CD8-positive, alpha-beta memory T cell (primary cell): ENCODE measurements at places on chromosomes 12 and 14. TPM values are rescaled to one million over a fixed set of nuclear protein-coding genes. Genes with fewer than 3 reads are reported as not detected.

KLRF1 gene
- not detected for total RNA-seq

C3AR1 gene
- 2.0 TPM for total RNA-seq

GRCh38 chr12:80472236-80472635, 28.2 kb downstream of the PTPRQ start:
- H3K4me1 ChIP-seq = no peaks in the 10 kb centered on the region
- no peak for DNase-seq
- no peaks in the 10 kb centered on the region for H3K36me3 ChIP-seq
- H3K27ac ChIP-seq = no peak overlapping the region

DNA sequence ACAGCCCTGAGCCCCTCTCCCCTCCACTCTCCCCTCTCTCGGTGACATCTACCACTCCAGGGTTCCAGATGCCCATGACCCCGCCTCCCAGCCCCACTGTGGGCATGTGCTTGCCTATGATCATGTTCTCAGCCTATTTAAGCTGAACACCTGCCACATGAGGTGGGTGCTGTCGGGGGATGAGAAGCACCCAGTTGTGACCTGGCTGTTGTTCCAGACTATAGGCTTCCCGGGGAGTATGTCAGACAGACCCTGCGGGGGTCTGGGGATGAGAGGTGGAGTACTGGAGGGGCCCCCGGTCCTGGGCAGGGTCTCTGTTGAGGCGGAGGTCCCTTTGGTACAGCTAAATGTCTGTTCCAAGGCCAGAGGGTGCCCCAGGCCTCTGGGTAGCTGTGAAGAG, 6.0 kb downstream of the VSX2 start:
- no peak overlapping the region for H3K27ac ChIP-seq
- H3K4me3 ChIP-seq = no peak overlapping the region
- H3K4me1 ChIP-seq = peaks cover 6% of the 10 kb centered on the region
- DNase-seq = no peak

FSCB gene
- not detected for total RNA-seq

- H3K4me1 ChIP-seq = peaks cover 16% of the 10 kb centered on the region
- no peaks in the 10 kb centered on the region for H3K36me3 ChIP-seq
- no peak overlapping the region for H3K4me3 ChIP-seq
- no peak for DNase-seq
- no peaks in the 10 kb centered on the region for H3K27me3 ChIP-seq
Observed at GRCh38 chr14:100307766-100308426, 1.7 kb upstream of the SLC25A29 start.

DNA sequence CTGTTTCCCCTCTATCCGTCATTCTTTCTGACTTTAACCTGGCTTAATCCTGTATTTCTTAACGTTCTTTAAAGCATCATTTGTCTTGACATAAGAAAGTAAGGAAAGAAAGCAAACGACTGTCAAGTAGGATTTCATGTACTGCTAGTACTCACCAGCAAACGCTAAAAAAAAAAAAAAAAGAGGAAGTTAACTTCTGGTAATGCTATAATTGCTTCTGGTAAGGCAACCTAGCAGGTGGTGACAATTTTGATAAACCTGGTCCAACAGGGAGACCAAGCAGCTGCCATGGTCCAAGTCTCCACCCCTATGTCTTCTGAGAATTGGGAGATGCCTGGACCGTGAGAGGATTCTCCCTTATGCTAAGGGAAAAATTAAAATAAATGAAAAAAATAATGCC, 306.6 kb downstream of the DAD1 start:
- no peaks in the 10 kb centered on the region for H3K4me1 ChIP-seq
- no peak overlapping the region for H3K27ac ChIP-seq
- H3K27me3 ChIP-seq = no peaks in the 10 kb centered on the region
- H3K36me3 ChIP-seq = no peaks in the 10 kb centered on the region
- no peak for DNase-seq
- H3K4me3 ChIP-seq = no peak overlapping the region

- no peaks in the 10 kb centered on the region for H3K36me3 ChIP-seq
- no peaks in the 10 kb centered on the region for H3K4me1 ChIP-seq
- H3K4me3 ChIP-seq = no peak overlapping the region
Observed at GRCh38 chr12:22064968-22065367, 18.9 kb downstream of the CMAS start.

TAS2R50 gene
- total RNA-seq = 0.22 TPM

DNA sequence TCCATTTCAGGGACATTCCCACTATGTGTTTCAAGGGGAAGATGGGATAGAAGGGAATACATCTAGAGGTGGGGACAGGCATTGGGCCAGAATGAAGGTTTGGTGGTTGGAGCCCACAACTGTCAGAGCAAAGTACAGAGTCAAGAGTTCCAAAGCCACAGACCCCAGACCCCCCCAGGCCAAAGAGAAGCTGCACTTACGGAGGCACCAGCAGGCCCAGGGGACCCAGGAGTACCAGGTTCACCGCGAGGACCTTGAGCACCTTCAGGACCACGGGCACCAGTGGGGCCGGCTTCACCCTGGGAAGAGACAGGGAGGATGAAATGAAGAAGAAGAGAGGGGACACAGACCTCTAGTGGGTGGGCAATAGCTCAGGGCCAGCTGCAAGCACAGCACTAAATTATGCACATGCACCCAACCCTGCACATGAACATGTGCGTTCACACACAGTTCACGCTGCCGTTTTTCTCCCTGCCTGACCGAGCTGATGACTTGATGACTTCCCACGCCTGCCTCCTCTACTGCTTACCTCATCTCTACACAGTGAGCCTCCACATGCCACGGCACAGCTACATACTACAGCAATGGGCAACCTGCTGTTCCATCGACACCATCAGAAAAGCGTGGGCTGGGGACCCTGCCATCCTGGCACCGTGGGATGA, 16.7 kb downstream of the COL2A1 start:
- peaks cover 21% of the 10 kb centered on the region for H3K4me1 ChIP-seq
- H3K36me3 ChIP-seq = no peaks in the 10 kb centered on the region
- H3K4me3 ChIP-seq = no peak overlapping the region

DNA sequence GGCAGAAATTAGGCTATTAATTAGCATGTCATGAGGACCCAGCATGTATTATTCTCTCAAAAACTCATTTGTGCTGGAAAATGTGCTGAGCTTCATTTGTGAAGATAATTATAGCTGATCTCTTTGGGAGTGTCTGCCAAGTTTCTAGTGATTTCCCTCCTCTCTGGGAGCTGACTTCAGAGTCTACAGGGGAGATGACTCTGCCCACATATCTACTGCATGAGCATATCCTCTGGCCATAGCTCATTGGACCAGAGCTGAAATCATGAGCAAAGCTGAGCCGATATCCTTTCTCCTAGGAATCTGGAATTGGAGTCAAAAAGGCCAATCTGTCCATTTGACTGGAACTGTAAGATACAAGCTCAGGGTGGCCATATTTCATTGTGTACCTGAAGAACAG, 5.9 kb downstream of the CCDC198 start:
- no peak overlapping the region for H3K4me3 ChIP-seq
- no peak for DNase-seq
- no peaks in the 10 kb centered on the region for H3K4me1 ChIP-seq
- no peak overlapping the region for H3K27ac ChIP-seq
- no peaks in the 10 kb centered on the region for H3K27me3 ChIP-seq
- H3K36me3 ChIP-seq = no peaks in the 10 kb centered on the region

GRCh38 chr12:106032623-106032925, 106.2 kb downstream of the NUAK1 start:
- H3K4me1 ChIP-seq = no peaks in the 10 kb centered on the region
- no peak overlapping the region for H3K4me3 ChIP-seq
- no peaks in the 10 kb centered on the region for H3K36me3 ChIP-seq
- DNase-seq = no peak
- no peaks in the 10 kb centered on the region for H3K27me3 ChIP-seq

DNA sequence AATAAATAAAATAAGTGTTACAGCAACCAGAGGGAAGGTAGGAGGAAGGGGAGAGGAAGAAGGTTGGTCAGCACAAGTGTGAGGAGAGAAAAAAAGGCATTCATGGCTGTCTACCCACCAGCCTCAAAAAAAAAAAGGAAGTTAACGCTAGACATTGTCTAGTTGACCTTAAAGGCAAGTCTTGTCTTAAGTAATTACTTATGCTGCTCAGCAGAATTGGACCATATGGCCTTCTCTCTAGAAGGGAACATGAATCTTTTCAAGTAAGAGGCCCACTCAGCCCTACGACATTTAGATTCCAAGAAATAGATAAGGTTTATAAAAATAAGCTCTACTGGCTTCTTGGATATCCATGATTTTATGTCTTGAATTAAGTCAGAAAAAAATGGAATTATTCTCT, 172.7 kb downstream of the ETNK1 start:
- H3K4me3 ChIP-seq = no peak overlapping the region
- no peaks in the 10 kb centered on the region for H3K36me3 ChIP-seq
- no peaks in the 10 kb centered on the region for H3K27me3 ChIP-seq
- H3K27ac ChIP-seq = no peak overlapping the region

DNA sequence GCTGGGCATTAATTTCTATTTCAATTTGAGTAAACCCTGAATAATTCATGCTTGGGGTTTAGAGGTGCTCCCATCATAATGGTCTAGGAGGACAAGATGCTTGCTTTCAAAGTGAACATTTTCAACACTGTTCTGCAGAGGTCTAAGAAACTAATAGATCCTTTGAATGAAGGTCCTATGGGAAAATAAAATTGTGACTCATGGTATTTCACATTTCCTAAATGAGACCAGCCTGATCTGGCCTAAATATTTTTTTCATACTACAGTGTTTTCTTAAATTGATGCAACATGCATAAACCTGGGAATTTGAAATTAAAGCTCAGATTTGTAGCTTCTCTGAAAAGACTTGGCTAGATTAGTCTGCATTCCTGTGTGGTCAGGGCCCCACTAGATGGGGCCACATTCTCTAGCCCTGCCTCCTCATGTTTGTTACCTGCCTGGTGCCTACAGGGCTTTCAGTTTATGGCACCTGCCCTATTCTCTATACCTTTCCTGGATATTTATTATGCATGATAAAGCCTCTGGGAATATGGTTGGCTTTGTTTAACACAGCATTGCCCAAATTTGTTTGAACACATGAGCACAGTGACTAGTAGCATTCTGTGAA, 112.7 kb downstream of the METTL25 start:
- no peak overlapping the region for H3K27ac ChIP-seq
- no peak overlapping the region for H3K4me3 ChIP-seq
- no peaks in the 10 kb centered on the region for H3K4me1 ChIP-seq
- no peaks in the 10 kb centered on the region for H3K36me3 ChIP-seq
- no peak for DNase-seq
- no peaks in the 10 kb centered on the region for H3K27me3 ChIP-seq

ANG gene
- total RNA-seq = 0.58 TPM

GRCh38 chr12:98343002-98343567, 172.3 kb upstream of the TMPO start:
- H3K36me3 ChIP-seq = no peaks in the 10 kb centered on the region
- no peak for DNase-seq
- H3K4me1 ChIP-seq = no peaks in the 10 kb centered on the region

DNA sequence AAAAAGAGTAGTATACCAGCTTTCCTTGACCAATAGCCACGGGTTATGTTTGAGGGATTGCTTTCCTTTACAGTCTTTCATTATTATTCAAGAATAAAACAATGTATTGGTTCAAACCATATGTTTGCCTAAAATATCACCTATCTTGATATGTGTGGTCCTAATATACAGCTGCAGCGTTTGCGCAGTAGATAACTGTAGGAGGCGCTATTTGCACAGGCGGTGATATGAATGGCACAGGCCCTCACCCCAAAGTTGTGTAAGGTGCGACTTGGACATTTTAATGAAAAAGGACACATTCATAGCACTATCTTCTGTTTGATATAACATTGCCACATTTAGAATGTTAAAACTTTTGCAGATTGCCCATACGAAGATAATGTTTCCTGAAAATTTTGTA, 298.4 kb downstream of the TRHDE start:
- no peaks in the 10 kb centered on the region for H3K4me1 ChIP-seq
- no peak overlapping the region for H3K27ac ChIP-seq
- H3K36me3 ChIP-seq = no peaks in the 10 kb centered on the region
- no peaks in the 10 kb centered on the region for H3K27me3 ChIP-seq

GRCh38 chr12:82959821-82960220, 273.1 kb downstream of the TMTC2 start:
- no peak overlapping the region for H3K4me3 ChIP-seq
- DNase-seq = no peak
- H3K4me1 ChIP-seq = no peaks in the 10 kb centered on the region
- H3K27me3 ChIP-seq = no peaks in the 10 kb centered on the region
- H3K36me3 ChIP-seq = no peaks in the 10 kb centered on the region
- H3K27ac ChIP-seq = no peak overlapping the region

ZC3H10 gene
- 8.1 TPM for total RNA-seq

KRT3 gene
- total RNA-seq = not detected

DNA sequence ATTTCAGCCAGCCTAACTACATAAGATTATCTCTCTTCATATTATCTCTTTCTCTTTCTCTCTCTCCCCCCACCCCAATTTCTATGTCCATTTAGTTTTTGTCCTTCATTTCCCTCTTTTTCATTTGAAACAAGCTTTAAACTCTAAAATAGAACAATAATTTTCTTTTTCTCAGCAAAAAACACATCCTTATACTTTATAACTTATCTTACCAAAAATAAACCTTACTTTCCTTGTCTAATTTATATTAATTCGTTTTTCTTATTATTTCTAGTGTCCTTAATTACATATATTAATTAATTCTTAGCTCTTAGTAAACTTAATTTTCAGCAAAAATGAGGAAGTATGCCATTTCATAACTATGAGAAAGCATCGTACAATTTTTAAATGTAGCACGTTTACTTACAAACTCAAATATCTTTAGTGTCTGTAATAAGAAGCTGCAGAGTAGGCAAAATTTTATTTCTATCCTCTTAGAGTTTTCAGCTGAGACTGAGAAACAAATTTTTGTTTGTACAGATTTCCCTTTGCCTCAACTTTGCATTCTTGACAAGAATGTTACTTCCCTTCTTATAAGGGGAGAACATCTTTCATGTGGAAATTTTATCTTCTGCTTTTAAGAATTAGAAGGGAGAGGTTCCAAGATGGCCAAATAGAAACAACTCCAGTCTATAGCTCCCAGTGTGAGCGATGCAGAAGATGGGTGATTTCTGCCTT, 65.1 kb upstream of the ST8SIA1 start:
- H3K4me1 ChIP-seq = peaks cover 36% of the 10 kb centered on the region
- no peaks in the 10 kb centered on the region for H3K27me3 ChIP-seq
- H3K36me3 ChIP-seq = no peaks in the 10 kb centered on the region
- H3K4me3 ChIP-seq = no peak overlapping the region
- DNase-seq = no peak

GRCh38 chr12:93908846-93909567, 231.8 kb downstream of the CRADD start:
- no peak overlapping the region for H3K4me3 ChIP-seq
- H3K36me3 ChIP-seq = no peaks in the 10 kb centered on the region
- H3K27ac ChIP-seq = no peak overlapping the region
- no peaks in the 10 kb centered on the region for H3K27me3 ChIP-seq

GRCh38 chr14:20503898-20504297, 1.4 kb upstream of the RNASE10 start:
- no peak for DNase-seq
- H3K36me3 ChIP-seq = no peaks in the 10 kb centered on the region
- no peaks in the 10 kb centered on the region for H3K27me3 ChIP-seq
- no peak overlapping the region for H3K27ac ChIP-seq

- H3K36me3 ChIP-seq = no peaks in the 10 kb centered on the region
- peaks cover 22% of the 10 kb centered on the region for H3K4me1 ChIP-seq
- no peak for DNase-seq
- peak overlapping the region; percentile 16 for H3K27ac ChIP-seq
- H3K27me3 ChIP-seq = no peaks in the 10 kb centered on the region
Observed at GRCh38 chr14:35336494-35337268, 44.5 kb downstream of the PSMA6 start.

GRCh38 chr12:58916161-58916621, 4.1 kb downstream of the LRIG3 start:
- H3K4me1 ChIP-seq = no peaks in the 10 kb centered on the region
- no peaks in the 10 kb centered on the region for H3K27me3 ChIP-seq
- no peak overlapping the region for H3K27ac ChIP-seq
- H3K36me3 ChIP-seq = no peaks in the 10 kb centered on the region

GRCh38 chr12:113413488-113413939, 8.7 kb upstream of the SDSL start:
- no peak overlapping the region for H3K4me3 ChIP-seq
- no peaks in the 10 kb centered on the region for H3K4me1 ChIP-seq
- no peaks in the 10 kb centered on the region for H3K27me3 ChIP-seq
- no peaks in the 10 kb centered on the region for H3K36me3 ChIP-seq
